ENCODE measurements at places on chromosomes 4 and X.

DNA sequence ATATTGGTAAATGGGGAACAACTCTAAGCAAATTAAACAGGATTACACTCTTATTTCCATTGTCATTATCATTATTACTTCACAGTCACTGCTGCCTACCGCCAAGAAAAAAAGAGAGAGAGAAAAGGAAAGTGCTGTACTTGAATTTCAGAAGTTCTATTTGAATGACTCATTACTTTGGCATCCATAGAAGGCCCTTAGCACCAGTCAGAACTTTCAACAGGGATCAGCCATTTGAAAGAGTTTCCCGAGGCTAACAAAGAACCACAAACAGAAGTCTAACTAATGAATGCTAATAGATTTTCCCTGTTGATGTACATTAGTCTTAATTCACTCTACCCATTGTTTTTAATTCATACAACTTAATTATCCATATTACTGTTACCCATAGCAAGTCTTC is 116.3 kb downstream of the SHROOM4 start:
- no peak for DNase-seq

DNA sequence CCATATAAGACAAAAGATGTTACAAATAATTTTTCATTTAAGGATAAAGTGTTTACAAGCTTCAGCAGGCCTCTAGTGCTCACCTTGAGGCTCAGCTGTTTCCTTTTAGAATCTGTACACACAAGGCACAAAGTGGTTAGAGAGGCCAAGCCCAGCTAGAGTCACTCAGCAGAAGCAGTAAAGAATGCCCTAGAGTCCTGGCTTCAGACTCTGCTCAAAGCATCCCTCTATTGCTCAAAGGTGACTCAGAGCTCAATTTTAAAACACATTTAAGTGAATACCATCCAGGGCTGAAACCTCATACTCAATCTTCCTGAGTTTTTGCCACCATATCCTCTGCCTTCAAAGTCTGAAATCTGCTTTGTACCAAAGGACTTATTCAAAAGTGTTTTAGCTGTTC is 22.6 kb upstream of the PHF8 start:
- DNase-seq = no peak

- peak; percentile 13 for DNase-seq
These were observed 41.8 kb upstream of the HS3ST1 start for GRCh38 chr4:11470438-11471045.

GRCh38 chr4:40662962-40663604 is 33.4 kb upstream of the RBM47 start:
- peak; percentile 46 for DNase-seq

- DNase-seq = no peak
These were observed 3.6 kb upstream of the NXT2 start for GRCh38 chrX:109533005-109533404.

DNA sequence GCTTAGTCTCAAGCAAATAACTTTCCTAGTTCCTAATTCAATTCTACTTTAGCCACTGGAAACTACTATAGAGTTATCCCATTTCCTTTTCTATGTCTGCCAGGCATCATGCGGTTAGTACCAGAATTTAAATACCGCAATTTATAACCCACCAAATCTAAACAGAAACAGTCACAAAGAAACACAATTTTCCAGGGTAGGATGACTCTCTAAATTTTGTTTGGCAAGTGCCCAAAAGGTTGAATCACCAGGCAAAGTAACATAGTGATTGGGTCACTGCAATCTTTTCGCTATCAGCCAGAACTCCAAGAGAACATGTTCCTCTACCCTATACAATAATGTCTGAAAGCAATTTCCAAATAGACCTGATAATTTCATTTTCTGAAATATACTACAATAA is 240.2 kb upstream of the GRIA3 start:
- DNase-seq = no peak
